ENCODE measurements at places on chromosomes 3 and 15. TPM values are rescaled to one million over a fixed set of nuclear protein-coding genes. Genes with fewer than 3 reads are reported as not detected.
A peak's percentile ranks its signal among the peaks of the same experiment; 100 is the strongest.

GRCh38 chr3:168813225-168813802 lies 717.6 kb upstream of the GOLIM4 start:
- DNase-seq: no peak

SAMMSON gene
- not detected for total RNA-seq

DPPA2 gene
- total RNA-seq: not detected

- no peak for DNase-seq
Observed at GRCh38 chr15:34470892-34471291, 33.3 kb upstream of the GOLGA8A start.

SUSD5 gene
- not detected for total RNA-seq

- DNase-seq: no peak
Observed at GRCh38 chr15:71444032-71444810, 328.9 kb downstream of the THSD4 start.

GRCh38 chr3:140843656-140844055 lies 98.0 kb upstream of the SLC25A36 start:
- DNase-seq: no peak

GRCh38 chr3:155853214-155854140 lies 750 bp downstream of the SLC33A1 start:
- peak; percentile 23 for DNase-seq

- DNase-seq: no peak
Observed at GRCh38 chr3:172357850-172358754, 90.2 kb downstream of the GHSR start.

THRB gene
- not detected for total RNA-seq

SCAANT1 gene
- not detected for total RNA-seq

GRCh38 chr15:87557881-87558280 lies 698.7 kb downstream of the NTRK3 start:
- no peak for DNase-seq

DNA sequence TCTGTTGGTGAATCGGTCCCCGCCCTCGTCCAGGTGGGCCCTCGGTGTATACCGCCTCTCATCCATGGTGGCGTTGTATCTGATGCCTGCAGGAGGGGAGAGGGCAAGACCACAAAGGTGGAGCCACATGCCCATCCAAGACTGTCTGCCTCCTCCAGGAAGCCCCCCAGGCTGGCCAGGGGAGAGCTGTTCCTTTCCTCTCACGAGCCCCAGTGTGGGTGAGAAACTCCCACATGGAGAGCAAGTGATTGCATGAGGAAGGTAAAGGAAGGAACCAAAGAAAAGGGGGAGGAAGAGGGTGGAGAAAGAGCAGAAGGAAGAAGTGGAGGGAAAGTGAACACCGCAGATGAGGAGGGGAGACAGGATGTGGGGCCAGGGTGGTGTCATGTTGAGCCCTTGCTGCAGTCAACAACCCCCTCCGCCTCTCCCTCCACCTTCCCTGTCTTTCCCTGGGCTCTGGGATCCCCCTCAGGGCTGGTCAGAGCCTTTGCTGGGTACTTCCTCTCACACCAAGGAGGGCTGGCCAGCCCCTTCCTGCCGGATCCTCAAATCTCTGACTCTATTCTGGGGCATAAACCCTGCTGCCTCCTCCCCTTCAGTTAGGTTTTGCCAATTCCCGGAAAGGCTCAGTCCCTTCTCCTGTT lies 49.3 kb downstream of the FEM1B start:
- no peak for DNase-seq

DNA sequence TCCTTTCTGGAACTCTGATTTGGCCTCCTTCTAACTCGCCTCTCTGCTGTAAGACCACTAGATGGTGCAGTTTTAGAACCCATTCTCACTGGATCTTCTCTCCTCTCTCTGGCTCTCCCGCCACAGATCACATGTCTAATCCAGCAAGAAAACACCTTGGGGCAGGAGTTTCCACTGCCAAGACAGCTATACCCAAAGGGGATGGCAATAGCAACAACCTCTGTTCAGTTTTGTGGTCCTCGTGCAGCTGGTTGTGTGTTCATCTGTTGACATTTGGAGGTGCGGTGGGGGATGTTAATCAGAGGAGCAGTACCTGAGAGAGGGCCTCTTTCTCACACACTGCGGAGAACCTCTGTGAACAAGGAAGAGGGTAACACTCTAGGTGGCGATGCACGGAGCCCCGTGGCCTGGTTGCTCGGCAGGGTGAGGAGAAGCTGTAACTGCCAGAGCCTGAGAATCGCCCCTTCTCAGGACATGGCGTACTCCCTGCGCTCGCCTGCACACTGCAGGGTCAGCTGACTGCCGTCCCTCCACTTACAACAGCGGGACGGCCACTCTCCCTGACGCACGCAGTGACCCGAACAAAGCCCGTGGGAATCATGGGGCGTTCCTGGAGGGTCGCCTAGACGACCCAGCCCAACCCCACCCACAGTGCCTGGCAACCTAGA lies at the start of gene TEX55:
TSS of gene TEX55 (plus strand) at position 666 of the 668 bp plus-strand sequence. CDS start 25 bp downstream, outside the sequence.
- DNase-seq: no peak

Measured in activated T-helper 1 cell treated with anti-CD3 and anti-CD28 coated beads, Interleukin-12 subunit alpha, Interleukin-12 subunit beta, Interleukin-2, Interleukin-4 antibody, amounts not matched to agents 30 ng/mL and 10 ng/mL and 1 ng/mL, durations not matched to agents 14 hours and 24 hours and 36 hours (primary cell).